Stimulated activated CD4-positive, alpha-beta T cell treated with anti-CD3 and anti-CD28 coated beads, Interleukin-1b, Interleukin-23, amount 100 ng/mL, for 24 hours (primary cell): ENCODE measurements at places on chromosomes 7 and 10.

DNA sequence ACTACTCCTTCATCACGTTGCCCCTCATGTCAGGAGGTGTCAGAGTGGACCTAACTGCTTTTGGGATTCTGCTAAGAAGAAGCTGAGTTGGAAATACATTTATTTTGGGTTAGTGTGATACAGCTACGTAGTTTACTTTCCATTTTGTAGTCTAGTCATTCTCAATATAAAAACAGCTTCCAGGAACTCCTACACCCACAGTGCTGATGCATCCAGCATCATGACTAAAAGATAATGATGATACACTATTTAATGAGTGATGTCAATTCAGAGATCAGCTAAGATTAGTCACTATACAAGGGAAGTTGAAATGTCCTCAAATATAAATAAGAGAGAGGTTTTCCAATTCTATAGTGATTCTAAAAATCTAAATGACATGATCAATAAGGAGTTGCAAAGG, 264.2 kb upstream of the SLC26A5 start:
- DNase-seq: no peak

- no peak for DNase-seq
Observed at GRCh38 chr10:25692761-25693160, 241.3 kb upstream of the MYO3A start.

DNA sequence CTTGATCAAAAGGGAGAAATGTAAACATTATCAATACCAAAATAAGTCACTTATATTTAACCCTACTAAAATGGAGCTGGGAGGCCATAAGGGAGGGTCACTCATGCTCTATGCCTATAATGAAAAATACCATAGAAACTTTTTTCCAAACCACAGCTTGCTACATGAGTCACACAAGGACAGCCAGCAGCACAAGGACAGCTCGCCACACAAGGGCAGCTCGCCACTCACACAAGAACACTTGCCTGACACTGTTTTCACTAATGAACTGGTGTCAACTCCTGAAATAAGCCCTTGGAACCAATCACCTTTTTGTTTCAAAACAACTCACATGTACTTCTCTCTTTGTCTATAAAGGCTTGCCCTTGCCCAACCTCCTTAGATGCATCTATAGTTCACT, 43.3 kb downstream of the FRMPD2 start:
- DNase-seq: no peak

DNA sequence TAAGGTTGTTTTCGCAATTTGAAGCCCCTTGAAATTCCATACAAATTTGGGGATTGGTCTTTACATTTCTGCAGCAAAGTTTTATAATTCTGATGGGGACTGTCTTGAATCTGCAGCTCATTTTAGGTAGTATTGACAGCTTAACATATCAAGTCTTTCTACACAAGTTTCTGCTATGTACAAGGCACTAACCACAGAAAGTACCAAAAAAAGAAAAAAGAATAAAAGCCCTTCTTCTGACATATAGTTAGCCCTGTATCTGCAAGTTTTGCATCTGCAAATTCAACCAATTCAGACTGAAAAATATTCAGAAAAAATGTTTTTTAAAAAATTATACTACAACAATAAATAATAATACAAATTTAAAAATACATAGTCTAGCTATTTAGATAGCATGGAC, 15.3 kb downstream of the POT1 start:
- no peak for DNase-seq

GRCh38 chr7:37820708-37821468, 27.5 kb upstream of the NME8 start:
- DNase-seq: no peak

DNA sequence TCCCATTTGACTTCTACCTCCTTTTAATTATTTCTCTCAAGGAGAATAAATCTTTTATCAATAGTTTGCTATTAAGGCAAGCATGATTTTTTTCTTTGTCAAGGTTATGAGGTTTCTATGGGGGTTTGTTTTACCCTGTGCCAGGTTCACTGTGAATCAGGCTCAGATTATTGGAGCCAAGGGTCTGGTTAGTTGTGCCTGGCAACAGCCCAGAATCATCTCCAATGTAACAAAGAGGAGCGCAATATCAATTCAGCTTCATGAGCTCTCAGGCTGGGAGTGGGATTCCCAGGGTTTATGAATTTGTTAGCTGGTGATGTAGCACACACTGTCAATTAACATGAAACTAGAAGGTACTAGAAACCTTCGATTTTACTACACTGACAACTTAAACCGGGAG, 73.2 kb downstream of the AASS start:
- DNase-seq: no peak

DNA sequence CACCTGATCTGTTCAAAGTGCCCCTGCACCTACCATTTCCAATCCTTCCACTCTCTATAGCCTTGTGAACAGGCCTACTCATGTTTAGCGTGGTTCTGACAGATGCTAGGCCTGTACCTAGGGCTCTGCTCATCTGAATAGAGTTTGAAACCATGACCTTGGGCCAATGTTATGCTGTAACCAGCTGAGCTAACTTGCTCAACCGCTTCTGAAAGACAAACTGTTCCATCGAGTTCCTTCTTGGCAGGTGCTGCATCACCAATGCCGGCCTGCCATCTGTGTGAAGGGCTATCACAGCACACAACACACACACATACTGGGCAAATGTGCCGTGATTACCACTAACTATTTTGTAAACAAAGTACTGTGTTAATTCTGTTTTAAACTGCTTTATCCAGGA, 419.0 kb upstream of the GALNT17 start:
- DNase-seq: no peak

GRCh38 chr7:1852517-1853430, 182.7 kb downstream of the ELFN1 start:
- no peak for DNase-seq

- DNase-seq: no peak
Observed at GRCh38 chr10:2111965-2112364, 374.6 kb upstream of the ADARB2 start.

- no peak for DNase-seq
Observed at GRCh38 chr10:78062296-78062695, 28.6 kb downstream of the RPS24 start.

- no peak for DNase-seq
Observed at GRCh38 chr7:99036546-99037111, 107.3 kb downstream of the SMURF1 start.

DNA sequence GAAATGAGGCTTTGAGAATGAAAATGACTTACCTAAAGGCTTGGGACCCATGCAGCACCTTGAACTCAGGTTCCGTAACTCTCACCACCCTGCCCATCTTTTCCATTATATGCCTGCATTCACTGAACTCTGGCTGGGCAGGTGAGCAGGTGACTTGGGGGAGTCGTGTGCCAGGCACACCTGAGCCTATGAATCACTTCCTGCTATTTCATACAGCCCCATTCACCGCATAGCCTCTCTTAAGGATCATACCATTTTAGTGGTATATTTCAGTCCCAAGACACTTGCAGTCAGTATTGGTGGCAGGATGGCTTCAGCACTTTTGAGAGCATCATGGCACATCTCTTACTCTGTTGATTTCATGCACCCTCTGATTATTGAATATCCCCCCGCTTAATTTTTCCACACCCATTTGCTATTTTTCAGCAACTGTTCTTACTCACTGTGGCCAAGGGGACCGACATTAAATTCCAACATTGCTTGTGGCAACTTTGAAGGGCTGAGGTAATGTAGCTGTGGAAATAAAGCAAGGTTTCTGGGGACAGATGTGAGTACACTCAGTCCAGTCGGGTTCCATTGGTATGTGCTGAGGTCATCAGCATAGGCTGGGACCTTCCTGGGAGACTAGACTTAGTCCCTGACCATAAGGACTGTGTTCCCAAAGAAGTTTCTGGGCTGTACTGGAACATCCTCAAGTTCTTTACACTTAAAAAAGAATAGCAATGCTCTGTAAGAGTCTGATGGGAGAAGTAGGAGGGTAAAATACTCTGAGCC, 39.8 kb upstream of the ZNF438 start:
- no peak for DNase-seq

DNA sequence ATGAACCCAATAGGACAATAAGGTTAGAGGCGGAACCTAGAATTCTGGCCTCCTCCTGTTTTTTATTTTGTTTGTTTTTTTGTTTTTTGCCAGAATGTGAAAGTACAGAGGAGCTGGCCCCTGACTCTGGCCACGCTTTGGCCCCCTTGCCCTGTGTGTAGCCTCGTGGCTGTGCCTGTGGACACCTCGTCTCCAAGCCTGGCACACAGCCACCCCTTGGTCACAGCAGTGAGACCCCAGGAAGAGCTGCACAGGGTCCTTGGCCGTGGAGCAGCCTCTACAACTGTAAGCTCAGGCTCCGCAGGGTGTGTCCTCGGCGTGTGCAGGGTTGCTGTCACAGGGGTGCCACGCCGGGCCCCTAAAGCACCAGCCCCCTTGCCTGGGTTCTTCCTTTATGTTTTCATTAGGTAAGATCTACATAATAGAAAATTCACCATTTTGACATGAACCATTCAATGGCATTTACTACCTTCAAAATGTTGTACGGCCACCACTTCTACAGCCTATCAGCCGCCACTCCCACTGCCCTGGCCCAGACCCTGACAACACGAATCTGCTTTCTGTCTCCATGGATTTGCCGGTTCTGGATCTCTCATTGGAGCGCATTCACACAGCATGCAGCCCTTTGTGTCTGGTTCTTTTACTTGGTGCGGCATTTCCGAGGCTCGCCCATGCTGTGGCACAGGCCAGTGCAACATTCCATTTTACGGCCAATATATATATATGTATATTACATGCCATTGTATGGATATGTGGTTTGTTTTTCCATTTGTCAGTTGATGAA, 51.0 kb downstream of the AMZ1 start:
- no peak for DNase-seq

- DNase-seq: peak; percentile 7
Observed at GRCh38 chr10:119750391-119751230, 24.8 kb downstream of the INPP5F start.

DNA sequence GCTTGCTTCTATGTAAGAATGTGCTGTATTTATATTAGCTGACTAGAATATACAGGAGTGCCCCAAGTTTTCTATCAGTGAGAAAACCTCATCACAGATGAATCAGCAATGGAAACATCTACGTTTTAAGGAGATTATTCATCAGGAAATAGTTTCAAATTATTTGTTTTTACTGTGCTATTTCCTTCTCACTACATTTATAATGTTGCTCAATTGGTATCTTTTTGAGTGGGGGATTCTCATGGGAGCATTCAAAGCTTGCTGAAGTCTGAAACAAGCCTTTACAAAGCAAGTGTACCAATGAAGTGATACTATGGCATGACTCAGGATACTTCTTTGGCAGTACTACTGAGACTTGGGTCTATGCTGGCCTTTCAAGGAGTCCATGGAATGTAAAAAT, 191.1 kb upstream of the SLC26A5 start:
- DNase-seq: no peak

DNA sequence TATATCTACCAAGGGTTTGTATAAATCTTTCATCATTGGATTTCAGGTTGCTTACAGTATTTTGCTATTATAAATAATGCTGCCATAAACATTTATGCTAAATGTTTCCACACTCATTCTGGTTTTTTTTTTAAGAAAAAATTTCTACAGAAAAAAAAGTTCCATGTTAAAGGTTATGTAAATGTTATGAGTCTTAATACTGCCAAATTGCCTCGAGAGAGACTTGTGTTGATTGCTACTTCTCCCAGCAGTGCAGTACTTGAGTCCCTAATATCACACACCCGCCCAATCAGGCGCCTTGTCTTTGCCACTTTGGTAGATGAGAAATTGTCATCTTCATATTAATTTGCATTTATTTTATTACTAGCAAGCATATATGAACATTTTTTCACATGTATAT, 96.7 kb upstream of the TMEM26 start:
- DNase-seq: no peak

- no peak for DNase-seq
Observed at GRCh38 chr7:143914938-143915652, 13.1 kb upstream of the TCAF1 start.

GRCh38 chr7:132877573-132877972, 204.3 kb downstream of the CHCHD3 start:
- DNase-seq: no peak

DNA sequence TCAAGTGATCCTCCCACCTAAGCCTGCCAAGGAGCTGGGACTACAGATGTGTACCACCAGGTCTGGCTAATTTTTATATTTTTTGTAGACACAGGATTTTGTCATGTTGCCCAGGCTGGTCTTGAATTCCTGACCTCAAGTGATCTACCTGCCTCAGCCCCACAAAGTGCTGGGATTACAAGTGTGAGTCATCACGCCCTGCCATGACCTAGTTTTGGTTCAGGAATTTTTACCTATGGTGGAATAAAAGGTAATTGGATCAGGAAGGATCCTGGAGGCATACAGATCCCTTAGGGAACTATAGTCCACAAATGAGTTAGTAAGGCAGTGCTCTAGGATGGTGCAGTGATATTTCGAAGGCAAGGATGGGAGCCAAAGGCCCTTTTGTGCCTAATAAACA, 717.9 kb downstream of the PHTF2 start:
- no peak for DNase-seq

DNA sequence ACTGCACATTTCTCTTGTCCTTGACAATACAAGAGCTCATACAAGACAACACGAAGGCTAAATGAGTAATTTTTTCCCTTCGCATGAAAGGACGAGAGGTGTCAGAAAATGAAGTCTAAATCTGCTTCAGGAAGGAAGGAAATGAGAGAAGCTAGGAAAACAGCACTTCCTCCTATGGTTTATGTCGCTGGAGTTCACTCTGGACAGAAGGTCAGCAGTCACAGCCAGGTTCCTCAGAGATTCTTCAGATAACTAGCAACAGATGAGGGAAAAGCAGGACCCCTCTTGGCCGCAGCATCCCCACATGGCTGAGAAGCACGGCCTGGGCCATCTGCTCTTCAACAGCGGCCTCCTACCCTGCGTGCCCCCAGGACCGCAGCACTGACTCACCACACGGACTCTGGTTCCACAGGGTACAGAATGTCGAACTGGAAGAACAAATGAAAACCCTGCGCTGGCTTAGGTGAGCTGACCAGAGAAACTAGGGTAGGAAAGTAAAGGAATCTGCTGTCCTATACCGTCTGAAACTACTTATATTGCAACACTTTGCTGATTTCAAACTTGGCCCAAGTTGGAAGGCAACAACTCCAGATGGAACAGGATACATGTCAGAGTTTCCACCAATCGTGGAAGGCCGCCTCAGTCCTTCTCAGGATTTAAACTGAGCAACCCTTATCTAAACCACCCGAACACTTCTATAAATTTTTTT, 26.3 kb downstream of the DNMBP start:
- no peak for DNase-seq

GRCh38 chr10:88221010-88221973, 357.9 kb downstream of the PTEN start:
- no peak for DNase-seq

GRCh38 chr10:35194471-35194870, 67.8 kb downstream of the CREM start:
- DNase-seq: no peak

GRCh38 chr10:23975431-23975830, 233.5 kb upstream of the KIAA1217 start:
- no peak for DNase-seq

- DNase-seq: no peak
Observed at GRCh38 chr10:21369697-21370096, 155.8 kb downstream of the SKIDA1 start.

- DNase-seq: no peak
Observed at GRCh38 chr10:30357075-30357801, 8.2 kb upstream of the MTPAP start.

GRCh38 chr10:71483885-71484751, 87.4 kb downstream of the CDH23 start:
- DNase-seq: no peak
